ENCODE measurements at places on chromosomes 1 and 21. TPM values are rescaled to one million over a fixed set of nuclear protein-coding genes. Genes with fewer than 3 reads are reported as not detected.

STYXL2 gene
- polyA plus RNA-seq = not detected

HSD3B2 gene
- polyA plus RNA-seq = not detected

MAN1C1 gene
- polyA plus RNA-seq = 11.3 TPM

CERS2 gene
- 126 TPM for polyA plus RNA-seq

CYYR1 gene
- polyA plus RNA-seq = not detected

AGL gene
- 1.8 TPM for polyA plus RNA-seq

Data from IMR-90 (cell line).